ENCODE measurements at places on chromosomes 13 and 19. TPM values are rescaled to one million over a fixed set of nuclear protein-coding genes. Genes with fewer than 3 reads are reported as not detected.
A peak's percentile ranks its signal among the peaks of the same experiment; 100 is the strongest.

The OR10H1 gene
- total RNA-seq, result not detected

The IFNL2 gene
- not detected for total RNA-seq

The ZNF865 gene
- total RNA-seq, result 10.9 TPM

The ZNF541 gene
- 14.0 TPM for total RNA-seq

The TLE6 gene
- 1.5 TPM for total RNA-seq

The SLAIN1 gene
- total RNA-seq, result 10.9 TPM

The IL4I1 gene
- total RNA-seq, result 0.33 TPM

The PRSS57 gene
- 0.22 TPM for total RNA-seq

The ZNF585A gene
- total RNA-seq, result 25.5 TPM

DNA sequence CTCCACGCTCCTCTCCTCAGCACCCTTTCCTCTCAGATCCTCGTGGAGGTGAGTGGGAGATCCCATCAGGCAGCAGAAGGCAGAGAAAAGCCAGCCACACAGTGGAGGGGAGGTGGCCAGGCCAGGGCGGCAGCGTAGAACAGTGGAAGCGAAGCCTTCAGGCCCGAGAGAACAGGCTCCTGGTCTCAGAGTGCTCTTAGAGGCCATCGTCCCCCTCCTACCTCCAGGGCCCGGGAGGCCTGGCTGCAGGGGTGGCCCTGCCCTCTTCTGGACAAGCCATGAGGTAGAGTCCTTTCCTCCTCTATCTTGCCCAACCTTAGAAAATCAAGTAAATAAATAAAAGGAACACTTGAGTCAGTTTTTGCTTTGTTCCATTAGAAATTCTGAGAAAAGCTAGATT lies 202.0 kb downstream of the KATNAL1 start:
- DNase-seq, result no peak

DNA sequence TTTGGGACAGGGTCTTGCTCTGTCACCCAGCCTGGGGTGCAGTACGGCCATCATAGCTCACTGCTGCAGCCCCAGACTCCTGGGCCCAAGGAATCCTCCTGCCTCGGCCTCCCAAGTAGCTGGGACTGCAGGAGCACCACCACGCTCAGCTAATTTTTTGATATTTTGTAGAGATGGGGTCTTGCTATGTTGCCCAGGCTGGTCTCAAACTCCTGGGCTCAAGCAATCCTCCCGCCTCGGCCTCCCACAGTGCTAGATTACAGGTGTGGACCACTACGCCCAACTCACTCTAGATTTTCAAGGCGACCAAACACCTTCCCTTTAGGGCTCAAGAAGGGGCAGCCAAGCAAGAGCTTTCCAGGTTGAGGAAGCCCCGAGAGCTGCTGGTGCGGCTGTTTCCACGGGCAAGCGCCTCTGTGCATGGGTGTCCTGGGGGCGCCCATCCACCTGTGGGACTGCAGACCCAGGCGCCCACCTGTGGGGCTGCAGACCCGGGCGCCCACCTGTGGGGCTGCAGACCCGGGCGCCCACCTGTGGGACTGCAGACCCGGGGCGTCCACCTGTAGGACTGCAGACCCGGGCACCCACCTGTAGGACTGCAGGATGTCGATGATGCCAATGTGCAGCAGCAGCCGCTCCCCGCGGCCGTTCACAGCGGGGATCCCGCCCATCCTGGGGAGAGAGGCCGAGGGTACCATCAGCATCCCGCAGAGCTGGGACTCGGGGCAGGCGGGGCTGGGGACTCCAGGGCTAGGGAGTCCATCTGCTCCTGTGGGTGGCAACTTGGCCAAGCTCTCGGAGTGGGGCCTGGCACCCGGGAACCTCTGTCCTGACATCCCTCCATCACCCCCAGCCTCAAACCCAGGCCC lies 21.7 kb upstream of the CACTIN start:
- DNase-seq, result no peak

GRCh38 chr13:23805122-23805521 lies 84.1 kb downstream of the MIPEP start:
- no peak for DNase-seq

GRCh38 chr19:16779539-16780163 lies 49.5 kb upstream of the SIN3B start:
- no peak for DNase-seq

DNA sequence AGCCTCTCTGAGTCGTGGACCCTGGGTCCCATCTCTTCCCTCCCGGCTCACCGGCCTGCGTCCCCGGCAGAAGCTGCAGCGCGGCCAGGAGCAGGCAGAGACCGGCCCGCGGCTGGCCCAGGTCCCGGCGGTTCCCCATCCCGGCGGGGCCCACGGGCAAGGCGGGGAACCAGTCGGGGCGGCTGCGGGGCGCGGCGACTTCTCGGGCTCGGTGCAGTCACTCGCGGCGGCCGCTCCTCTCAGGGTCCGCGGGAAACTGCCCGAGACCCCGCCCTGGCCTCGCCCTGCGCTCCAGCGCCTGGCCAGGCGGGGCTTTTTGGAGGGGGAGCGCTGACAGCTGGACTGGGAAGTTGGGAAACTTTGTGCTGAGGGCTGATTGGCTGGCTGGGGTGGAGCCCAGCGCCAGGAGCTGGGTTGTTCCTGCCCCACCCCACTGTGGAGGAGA lies at the start of gene COL5A3:
Gene COL5A3 (minus strand): TSS at position 258 of the 445 bp plus-strand sequence. CDS start 119 bp downstream, at position 139.
- DNase-seq, result peak; percentile 40

DNA sequence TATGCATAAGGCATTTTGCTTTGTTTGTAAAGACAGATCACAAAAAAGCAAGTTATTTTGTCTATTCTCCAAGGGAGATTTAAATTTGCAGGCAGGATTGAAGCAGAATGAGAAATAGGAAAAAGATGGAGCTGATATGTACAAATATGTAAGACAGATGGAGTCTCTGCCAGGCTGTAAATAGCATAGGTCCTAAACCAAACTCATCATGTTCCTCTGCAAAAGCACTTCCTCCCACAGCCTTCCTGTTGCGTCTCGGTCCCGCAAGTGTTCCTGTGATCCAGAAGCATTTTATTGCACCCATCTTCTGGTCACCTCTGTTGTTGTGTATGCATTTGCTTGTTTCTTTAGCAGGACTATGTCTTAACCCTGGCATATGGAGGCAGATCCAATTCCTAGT lies 95.7 kb upstream of the CLDN10 start:
- DNase-seq, result no peak

DNA sequence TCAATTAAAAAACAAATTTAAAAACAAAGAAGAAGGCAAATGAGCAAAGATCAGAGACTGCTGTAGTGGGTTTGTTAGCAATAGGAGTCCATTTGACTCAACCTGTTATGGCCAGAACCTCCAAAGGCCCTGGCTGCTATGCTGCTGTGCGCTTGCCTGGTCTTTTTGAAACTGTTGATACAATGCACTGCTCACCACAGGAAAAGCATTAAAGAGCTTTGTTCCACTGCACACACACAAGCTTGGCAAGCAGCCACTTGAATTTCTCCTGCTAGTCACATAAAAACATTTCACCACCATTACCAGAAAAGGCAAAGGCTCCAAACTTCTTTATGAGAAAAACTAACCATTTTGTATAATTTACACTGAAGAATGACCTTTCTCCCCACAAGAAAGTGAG lies 132.2 kb downstream of the FREM2 start:
- DNase-seq, result no peak

GRCh38 chr19:57563547-57563946 lies 3.9 kb upstream of the ZNF550 start:
- DNase-seq, result no peak

- DNase-seq, result no peak
Observed at GRCh38 chr19:4130744-4131438, 7.0 kb upstream of the MAP2K2 start.

DNA sequence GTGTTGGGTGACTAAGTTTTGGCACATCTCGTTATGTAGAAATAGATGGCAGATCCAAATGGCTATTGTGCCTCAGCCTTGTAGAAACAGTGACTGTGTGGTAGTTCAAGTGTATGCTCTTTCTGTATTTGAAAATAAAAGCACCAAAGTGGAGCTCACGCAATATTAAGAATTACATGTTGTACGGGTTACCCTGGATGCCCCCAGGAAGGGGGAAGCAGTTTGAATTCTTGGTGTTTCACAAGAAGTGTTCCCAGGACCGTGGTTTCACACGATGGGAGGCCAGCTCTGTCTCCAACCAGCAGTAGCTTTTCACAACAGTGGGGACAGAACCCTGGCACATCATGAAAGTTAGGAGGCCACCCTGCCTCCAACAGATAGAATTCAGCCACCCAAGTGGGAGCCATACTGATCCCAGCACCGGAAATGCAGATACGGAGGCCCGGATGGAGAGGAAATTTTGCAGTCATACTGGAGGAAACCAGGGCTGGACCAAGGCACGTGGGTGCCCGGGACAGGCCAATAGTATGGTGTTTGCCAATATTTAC lies 8.9 kb downstream of the FLT1 start:
- DNase-seq, result no peak

GRCh38 chr13:34155931-34156607 lies 338.1 kb downstream of the RFC3 start:
- peak; percentile 51 for DNase-seq

GRCh38 chr19:55809381-55810058 lies 22.3 kb downstream of the NLRP11 start:
- peak; percentile 32 for DNase-seq

- DNase-seq, result no peak
Observed at GRCh38 chr13:48006396-48006795, 5.3 kb upstream of the SUCLA2 start.

- peak; percentile 96 for DNase-seq
Observed at GRCh38 chr19:7870571-7871436, 3.4 kb downstream of the PRR36 start.

GRCh38 chr13:39370554-39370953 lies 232.4 kb downstream of the LHFPL6 start:
- DNase-seq, result no peak

DNA sequence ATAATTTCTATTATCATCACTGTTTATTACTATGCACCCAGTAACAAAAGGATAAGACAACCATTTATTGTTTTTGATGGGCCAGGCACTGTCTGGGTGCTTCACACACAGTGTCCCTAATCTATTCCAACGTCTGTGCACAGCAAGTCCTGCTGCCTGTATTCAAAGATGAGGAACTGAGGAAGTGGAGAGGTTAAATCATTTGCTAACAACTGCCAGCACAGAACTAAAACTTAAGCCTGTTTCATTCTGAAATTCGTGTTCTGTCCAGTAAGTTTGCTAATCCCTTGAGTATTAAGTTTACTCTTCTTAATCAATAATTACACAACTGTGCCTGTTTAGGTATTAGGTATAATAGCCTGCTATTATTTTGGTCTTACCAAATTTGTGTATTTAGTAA lies 41.9 kb downstream of the TEX26 start:
- DNase-seq, result no peak

DNA sequence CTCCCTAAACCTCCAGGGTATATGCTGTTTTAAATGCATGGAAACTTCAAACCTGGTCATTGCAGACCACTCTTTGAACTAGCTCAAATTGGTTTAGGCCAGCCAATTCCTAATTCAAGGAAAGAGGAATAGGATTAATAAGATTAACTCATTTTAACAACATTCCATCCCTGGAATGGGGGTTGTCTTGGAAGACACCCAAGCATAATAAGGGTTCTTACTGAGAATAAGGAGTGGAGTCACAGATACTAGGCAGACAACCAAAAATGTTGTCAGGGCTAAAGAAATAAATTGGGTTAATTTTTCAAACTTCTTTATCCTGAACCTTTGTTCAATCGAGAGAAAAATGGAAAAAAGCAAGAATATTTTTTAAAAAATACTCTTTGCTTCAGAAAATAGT lies 186.2 kb downstream of the PCDH9 start:
- DNase-seq, result no peak

GRCh38 chr19:40412866-40413265 lies 312 bp downstream of the PRX start:
- DNase-seq, result no peak

- no peak for DNase-seq
Observed at GRCh38 chr13:57918913-57919312, 287.4 kb downstream of the PCDH17 start.

GRCh38 chr19:7534531-7535046 lies 928 bp upstream of the PNPLA6 start:
- DNase-seq, result peak; percentile 78

DNA sequence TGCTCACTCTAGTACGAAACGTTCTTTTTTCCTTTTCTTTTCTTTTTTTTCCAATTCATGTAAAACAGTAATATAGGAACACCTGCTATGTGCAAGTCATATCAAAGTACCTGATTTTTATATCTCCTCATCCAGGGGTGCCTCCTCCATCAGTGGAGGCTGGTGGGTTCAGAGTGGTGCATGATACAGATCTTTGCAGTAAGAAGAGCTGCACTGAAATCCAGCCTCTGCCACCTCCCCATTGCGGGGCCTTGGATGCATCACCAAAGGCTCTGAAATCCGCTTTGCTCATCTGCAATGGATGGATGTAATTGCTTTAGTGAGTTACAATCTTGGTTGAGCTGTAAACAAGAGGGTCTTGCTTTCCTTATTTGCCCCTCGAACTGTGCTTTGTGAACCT lies 38.3 kb downstream of the GPR12 start:
- no peak for DNase-seq

GRCh38 chr13:40228496-40228895 lies 437.9 kb downstream of the FOXO1 start:
- no peak for DNase-seq

DNA sequence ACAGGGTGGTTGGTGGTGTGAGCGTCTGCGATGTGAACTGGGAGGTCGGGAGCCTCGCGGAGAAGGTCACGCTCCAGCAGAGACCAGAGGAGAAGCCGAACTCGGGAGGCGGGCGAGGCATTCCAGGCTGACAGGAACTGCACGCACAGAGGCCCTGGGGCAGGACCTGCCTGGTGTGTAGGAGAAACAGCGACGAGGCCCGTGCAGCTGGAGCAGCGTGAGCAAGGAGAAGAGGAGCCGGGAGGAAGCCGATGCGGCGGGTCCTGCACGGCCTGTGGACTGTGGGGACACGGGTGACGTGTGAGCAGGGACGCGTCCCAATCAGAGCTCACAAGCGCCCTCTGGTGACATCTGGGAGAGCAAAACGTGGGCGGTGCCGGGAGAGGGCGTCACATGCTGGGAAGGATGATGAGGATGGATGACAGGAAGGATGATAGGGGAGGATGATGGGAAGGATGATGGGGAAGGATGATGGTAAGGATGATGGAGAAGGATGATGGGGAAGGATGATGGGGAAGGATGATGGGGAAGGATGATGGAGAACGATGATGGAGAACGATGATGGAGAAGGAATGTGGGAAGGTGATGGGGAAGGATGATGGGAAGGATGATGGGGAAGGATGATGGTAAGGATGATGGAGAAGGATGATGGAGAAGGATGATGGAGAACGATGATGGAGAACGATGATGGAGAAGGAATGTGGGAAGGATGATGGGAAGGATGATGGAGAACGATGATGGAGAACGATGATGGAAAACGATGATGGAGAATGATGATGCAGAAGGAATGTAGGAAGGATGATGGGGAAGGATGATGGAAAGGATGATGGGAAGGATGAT lies 16.1 kb upstream of the MADCAM1 start:
- DNase-seq, result peak; percentile 89

DNA sequence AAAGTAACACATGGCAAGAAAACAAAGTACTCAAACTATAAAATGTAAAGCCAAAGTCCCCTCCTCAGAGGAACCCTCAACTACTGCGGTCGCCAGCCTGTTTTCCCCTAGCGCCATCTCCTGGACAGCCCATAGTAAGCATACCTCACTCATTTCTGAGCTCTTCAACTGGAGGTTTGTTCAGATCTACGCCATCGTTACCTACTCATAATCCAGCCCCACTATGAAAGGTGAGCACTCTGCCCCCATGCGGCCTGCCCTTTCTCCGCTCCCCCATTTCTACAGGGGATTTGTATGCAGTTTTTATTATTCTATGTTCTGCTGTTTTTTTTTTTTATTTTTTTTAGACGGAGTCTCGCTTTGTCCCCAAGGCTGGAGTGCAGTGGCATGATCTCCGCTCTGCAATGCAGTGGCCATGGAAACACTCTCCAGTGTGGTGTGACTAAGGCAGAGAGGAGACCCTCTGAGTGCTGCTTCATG lies 26.2 kb downstream of the OPA3 start:
- DNase-seq, result peak; percentile 56

All from adrenal gland (tissue), 19 donors.